ENCODE measurements at places on chromosomes 2 and 18.

GRCh38 chr2:203510256-203510940, 24.7 kb downstream of the RAPH1 start:
- no peak for DNase-seq

GRCh38 chr2:58341047-58341446, 99.9 kb upstream of the FANCL start:
- no peak for DNase-seq

DNA sequence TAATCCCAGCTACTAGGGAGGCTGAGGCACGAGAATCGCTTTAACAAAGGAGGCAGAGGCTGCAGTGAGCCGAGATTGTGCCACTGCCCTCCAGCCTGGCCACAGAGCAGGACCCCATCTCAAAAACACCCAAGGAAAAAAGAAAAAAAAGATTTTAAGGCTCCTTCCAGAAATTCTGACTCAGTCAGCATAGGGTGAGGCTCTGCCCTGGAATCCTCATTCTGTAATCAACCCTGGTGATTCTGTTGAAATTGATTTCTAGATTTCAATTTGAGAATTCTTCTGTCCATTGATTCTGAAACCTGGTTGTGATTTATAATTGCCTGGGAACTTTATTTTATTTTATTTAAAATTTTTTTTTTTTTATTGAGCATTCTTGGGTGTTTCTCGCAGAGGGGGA, 27.1 kb upstream of the VPS4B start:
- DNase-seq, result no peak

- no peak for DNase-seq
Observed at GRCh38 chr2:54957321-54957999, 92.8 kb downstream of the RTN4 start.

DNA sequence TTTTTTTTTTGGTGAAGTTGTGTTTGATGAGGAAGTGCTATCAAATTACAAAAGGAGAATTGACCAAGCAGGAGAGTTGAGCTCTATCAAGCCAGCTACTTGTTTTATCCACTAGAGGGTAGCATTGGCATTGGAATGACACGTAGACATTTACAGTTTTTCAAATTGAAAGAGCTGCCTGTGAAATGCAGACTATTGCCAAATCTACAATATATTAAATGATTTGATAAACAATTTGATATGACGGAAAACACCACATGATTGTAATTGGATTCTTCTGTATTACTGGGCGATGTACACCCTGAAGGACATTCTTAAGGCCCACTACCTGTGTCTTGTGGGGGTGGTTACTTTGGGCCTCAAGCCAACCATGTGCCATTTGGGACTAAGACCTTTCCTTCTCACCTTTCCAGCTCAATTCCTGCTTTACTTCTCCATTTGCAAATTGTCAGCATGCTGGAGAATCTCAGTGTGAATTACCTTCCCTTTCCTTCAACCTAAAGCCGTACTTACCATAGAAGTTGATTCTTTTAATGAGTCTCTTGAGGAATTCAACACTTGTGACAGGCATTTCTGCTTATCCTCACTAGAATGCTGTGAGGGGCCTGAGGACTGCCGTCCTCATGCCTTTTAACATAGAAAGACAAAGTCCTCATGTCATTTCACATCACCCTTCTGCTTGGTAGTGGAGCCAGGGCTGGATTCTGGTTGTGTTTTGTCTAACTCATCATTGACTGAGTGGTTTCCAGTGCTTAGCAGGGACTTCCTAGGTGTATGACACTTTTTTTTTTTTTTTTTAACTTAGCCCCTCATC, 134.8 kb upstream of the THUMPD2 start:
- DNase-seq, result no peak

DNA sequence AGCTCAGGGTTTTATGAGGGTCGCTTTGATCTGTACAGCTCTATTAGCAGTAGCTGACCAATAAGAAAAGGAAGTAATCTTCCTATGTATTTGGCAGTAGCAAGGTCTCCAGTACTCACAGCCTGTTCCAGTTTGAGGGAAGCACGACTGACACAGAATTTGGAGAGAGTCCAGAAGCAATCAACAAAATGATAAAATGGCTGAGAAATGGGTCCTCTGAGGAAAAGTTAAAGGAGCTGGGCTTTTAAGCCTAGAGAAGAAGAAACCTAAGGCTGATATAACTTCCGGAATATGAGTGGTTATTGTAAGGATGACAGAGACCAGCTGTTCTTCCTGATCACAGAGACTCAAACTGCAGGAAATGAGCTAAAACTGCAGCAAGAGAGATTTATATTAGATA, 382.8 kb downstream of the GPD2 start:
- DNase-seq, result no peak

DNA sequence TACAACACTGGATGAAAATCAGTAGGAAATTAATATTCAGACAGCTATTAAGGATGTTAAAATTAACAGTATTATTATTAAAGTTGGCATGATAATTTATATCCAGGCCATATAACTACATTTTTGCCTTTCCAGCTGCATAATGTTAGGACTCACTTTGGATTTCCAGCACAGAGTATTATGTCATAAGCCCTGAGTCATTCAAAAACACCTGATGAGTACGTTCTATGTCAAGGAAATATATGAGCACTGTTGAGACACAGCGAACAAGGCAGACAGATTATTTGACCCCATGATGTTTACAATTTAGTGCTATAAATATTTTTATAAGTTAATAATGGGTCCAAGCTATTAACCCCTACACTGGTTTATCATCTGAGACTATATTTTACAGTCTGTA, 59.8 kb upstream of the RIT2 start:
- no peak for DNase-seq

DNA sequence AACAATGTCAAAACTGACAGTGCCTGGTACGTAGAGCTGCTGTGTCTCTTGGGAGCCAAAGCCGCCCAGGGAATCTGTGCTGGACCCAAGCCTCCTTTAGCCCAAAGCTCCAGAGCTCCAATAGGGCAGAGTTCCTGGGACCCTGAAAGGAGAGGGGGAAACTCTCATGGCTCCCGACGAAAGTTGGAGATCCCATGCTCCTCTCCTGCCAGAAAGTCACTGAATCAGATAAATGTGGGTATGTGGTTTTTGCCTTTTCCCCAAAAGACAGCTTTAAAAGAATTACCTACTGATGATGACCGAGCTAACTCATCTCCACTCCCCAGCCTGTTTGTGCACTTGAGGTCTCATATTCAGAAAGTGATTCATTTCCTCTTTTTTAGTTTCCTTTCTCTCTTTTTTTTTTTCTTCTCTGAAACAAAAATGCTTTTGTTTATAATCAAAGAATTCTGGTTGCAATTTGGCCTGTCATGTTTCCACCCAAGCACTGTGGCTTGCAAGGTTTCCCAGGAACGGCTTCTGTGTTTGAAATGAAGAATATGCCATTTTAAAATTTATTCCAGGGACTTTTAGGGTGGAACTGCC, 14.1 kb upstream of the PMAIP1 start:
- no peak for DNase-seq

DNA sequence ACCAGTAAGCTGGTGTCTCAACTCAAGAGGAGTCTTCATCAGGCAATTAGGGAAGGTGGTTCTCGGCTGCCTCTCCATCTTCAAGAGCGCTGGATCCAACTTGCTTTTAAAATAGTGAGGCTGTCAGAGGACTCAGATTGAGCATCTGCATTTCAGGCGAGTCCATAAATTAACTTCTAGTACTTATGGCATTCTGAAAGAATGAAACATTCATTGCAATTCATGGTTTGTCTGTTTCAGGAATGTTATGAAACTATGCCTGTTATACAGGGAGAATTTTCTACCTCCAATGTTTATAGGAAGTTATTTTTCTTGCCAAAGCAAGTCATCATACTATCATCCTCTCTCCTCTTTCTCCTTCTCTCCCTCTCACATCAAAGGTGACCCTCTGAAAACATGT, 883.2 kb downstream of the SLC4A3 start:
- no peak for DNase-seq

- no peak for DNase-seq
Observed at GRCh38 chr2:228283491-228284171, 102.1 kb upstream of the SPHKAP start.

GRCh38 chr18:40366521-40366920, 1588.5 kb upstream of the PIK3C3 start:
- DNase-seq, result no peak

- DNase-seq, result no peak
Observed at GRCh38 chr18:30684825-30685481, 357.6 kb downstream of the DSC3 start.

DNA sequence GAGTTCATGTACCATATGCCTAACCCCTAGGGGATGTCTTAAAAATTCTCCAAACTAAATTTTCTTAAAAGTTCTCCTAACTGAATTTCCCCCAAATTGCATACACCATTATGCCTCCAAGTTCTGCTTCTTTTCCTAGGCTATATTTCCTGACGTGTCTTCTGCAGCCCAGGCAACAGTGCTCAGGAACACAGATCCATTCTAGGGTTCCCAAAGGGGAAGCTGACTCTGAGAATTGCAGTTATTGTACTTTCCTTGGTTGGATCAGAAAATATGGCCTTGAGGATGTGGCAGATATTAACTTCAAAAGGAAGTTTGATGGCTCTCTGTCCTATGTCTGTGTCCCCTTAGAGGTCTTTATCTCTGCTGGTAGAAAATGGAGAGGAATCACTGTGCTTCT, 124.3 kb downstream of the TMEM17 start:
- no peak for DNase-seq

DNA sequence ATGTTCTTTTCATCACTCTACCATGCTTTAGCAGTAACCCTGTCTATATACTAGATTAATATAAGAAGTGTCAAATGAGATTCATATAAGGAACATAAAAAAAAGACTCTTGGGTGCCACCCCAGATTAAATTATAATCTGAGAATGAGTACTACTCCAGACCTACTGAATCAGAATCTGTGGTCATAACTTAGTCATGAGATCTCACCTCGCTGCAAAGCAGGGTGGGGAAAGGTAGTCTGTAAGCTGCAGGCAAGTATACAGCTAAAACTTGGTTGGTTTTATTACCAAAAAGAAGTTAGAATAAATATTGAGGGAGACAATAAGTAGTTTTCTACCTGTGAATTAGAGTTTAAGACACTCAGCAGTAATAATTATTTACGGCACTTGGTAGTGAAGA, 175.6 kb downstream of the PARD3B start:
- no peak for DNase-seq

GRCh38 chr2:156937430-156937829, 320.1 kb upstream of the GALNT5 start:
- no peak for DNase-seq

DNA sequence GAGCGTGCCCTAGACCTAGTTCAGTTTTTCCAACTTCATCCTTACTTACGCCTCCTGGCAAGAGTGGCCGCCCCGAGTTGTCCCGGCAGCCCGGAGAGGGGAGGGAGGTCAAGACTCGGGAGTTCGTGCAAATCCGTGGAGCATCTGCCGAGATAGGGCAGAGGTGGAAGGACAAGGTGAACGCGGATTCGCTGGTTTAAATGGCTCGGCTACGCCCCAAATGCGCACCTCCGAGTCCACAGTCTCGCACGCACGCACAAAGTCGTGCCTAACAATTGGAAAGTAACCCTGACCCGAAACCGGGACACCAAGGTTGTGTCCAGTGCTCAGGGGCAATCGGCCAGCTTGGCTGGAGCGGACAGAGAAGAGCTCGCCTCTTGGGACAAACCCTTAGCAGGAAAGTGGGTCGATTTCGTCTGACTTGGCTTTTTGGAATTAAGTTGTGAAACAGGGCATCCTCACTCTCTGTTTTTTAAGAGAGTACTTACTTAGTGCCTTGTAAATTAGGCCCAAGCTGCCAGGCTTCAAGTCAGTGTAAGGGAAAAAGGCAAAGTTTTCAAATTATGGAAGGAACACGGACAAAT, 726 bp upstream of the SS18 start:
- no peak for DNase-seq

DNA sequence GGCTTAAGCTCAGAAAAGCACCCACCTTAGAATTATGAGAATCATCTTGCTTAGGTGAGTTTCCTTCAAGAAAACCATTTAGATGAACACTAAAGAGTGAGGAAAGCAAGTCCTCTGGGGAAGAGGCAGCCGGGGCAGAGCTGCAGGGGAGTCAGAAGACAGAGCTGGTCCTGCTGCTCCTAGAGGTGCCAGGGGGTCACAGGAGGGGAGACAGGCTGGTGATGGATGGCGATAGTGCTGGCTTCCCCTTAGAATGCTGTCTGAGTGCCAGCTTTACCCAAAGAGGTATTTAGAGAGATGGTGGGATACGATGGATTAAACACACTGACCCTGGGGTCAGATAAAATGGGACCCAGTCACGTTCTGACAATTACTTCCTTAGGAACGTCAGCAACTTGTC, 269.4 kb downstream of the TDRD15 start:
- no peak for DNase-seq

- DNase-seq, result no peak
Observed at GRCh38 chr2:144943986-144944385, 424.1 kb upstream of the ZEB2 start.

DNA sequence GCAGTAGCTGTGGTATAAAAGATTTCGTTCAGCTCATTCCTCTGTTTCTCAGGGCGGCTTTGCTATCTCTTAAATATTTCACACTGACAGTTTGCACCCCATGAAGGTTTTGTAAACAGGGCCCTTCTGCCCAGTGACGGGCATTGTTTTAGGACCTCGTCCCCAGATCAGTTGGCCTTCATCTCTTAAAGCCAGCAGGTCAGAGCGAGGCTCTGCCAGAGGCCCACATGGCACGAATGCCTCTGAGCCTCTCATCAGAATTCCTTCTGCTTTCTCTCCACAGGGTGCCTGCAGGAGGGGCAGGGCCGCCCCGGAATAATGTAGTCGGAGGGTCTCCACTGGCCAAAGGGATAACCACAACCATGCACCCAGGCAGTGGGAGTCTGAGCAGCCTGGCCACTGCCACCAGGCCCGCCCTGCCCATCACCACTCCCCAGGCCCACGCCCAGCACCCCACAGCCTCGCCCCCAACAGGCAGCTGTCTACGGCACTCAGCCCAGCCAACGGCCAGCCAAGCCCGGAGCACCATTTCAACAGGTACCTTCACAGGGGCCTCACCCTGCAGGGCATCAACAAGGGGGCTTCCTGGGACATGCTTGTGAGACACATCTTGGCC, 177.0 kb downstream of the SEPTIN10 start:
- DNase-seq, result no peak

GRCh38 chr18:48790869-48791635, 159.7 kb downstream of the SMAD7 start:
- no peak for DNase-seq

- no peak for DNase-seq
Observed at GRCh38 chr2:219060821-219061791, at the start of gene IHH. IHH (minus strand) TSS chr2:219060921; CDS start chr2:219060467, 454 bp downstream.

DNA sequence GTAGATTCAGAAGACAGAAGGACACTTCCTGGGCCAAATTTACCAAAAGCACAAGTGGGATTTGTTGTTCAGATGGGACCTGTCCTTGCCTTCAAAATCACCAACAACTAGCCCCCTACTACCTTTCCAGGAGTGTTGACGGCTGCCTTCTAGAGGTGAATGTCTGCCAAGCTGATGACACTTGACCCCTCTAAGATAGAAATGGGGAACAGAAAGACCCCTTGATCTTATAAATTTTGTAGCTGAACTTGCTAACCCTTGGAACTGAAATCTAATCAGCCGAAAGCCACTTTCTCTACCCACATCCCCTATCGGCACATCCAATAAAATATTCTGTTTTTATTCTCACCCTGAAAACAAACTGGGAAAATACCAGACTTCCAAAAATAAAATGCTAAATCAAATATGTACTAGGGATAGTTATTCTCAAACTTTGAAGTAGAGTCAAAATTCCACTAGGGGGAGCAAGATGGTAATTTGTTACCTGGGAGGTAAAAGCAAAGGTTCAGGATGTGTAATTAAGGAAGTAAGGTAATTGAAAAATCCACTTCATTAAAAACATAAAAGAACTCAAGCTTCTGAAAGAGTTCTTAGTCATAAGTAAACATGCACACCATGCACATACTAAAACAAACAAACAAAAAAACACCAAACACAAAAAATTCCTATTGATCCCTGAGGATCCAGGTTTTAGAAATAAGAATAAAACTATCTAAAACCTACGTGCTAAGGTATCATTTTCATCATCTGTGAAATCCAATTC, 119.2 kb downstream of the ANKRD44 start:
- DNase-seq, result no peak
